ENCODE measurements at places on chromosomes 2 and 18.

- DNase-seq = peak; percentile 46
These were observed 15.3 kb downstream of the CHRNA1 start for GRCh38 chr2:174748948-174749347.

DNA sequence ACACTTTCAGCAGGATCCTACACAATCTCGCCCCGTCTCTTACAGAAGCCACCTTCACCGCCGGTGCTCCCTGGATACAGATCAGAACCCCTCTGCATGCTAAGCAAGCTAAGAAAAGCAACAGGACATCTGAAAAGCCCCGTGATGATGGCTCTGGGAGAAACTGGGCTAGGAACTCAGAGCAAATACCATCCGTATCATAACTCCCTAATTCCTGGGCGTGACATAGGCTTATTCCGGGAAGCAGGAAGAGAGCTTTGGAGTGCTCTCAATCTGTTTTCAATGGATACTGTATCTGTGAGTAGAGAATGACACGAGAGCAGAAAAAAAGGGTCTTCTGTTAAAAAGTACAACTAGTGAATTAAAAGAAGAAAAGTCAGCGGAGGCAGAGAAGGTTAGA lies 121.6 kb downstream of the SPP2 start:
- DNase-seq = no peak

DNA sequence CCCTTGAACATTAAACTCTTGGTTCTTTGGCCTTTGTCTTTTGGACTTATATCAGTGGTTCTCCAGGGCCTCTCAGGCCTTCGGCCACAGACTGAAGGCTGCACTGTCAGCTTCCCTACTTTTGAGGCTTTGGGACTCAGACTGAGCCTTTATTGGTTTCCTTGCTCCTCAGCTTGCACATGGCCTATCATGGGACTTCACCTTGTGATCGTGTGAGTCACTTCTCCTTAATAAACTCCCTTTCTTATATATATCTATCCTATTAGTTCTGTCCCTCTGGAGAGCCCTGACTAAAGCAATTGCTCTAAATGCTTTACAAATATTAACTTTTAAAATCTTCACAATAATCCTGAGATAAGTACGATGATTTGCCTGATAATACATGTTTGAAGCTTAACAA lies 353.6 kb upstream of the TRIB2 start:
- DNase-seq = no peak

GRCh38 chr2:232577841-232578240 lies 27.4 kb downstream of the EIF4E2 start:
- no peak for DNase-seq

DNA sequence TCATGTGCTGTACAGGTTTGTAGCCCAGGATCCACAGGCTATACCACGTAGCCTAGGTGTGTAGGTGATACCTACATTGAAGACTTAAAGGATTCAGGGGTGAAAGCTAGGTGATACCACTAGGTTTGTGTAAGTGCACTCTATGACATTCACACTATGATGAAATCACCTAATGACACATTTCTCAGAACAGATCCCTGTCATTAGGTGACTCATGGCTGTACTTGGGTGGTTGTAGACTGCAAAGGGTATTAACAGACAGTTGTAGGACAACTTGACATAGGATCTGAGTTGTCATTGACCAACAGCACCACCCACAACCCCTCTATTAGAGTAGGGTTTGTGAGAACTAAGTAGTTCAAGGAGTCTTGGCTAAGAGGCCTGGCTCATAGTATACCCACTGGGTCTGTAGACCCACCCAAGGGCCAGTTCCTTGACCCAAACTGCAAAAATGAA lies 27.7 kb upstream of the SMCHD1 start:
- no peak for DNase-seq

DNA sequence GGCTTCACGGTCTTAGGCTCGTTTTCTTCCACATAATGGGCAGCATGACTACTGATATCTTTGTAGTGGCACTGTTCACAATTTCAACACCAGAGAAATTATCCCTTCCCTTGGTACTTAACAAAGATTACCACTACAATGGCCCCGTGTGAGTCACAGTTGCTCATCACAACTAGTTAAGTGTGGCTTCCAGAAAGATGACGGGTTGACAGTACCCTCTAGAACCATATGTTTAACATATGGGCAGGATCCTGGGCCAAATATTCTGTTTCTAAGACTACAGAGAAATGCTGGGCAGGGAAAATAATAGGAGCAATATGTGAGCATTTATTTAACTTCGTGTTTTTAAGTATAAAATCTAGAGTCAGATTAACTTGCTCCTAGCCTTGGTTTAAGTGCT lies 780.1 kb upstream of the LINC00305 start:
- DNase-seq = no peak

DNA sequence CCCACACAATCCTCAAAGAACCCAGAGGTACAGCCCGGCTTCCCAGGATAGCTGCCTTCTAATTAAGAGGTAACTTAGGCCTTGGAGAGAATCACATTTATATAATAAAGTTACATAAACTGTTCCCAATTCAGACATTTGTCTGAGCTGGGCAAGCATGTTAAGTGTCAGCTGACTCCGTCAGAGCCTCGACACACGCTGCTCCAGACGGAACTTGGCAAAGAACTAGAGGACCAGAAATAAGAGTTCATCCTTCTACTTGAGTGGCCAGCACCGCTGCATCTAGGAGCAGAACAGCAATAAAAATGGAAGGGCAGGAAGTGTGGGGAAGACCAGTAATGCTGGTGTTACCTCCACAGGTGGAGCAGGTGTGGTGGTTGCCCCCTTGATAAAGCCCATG lies 80.5 kb downstream of the MYO5B start:
- DNase-seq = no peak

DNA sequence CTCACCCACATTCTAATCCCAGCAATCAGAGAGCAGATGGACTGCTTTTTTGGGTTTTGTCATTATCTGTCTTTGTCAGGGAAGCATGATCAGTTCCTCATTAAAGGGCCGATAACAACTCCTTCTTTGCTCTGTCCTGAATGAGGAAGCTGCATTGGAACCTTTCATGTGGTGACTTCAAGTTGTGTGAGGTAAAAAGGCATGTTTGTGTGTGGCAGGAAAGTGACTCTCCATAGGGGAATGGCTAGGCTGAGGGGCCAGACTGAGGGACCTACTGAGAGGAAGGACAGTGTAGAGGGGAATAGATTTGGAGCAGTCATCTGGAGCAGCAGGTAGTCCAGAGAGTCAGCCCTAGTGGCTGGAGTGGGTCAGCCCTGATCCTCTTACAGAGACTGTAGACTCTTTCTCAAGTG lies 23.6 kb upstream of the LRRTM1 start:
- no peak for DNase-seq

DNA sequence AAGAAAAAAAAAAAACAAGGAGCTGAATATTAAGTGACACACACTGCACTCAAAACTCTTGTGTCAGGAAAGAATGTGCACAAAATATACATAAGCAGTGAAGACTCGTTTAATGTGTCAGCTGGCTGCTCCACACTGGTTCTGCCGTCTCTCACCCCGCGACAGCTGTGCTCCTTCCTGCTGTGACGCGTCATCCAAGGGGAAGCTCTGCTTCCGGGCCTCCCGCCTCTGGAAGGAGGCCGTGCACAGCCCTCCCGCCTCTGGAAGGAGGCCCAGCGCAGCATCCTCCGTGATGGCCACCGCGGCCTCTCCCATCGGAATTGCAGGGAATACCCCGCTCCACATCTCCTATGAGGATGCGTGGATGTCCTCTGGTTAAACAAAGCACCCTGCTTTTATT lies 151.0 kb downstream of the HDAC4 start:
- no peak for DNase-seq

- no peak for DNase-seq
These were observed 119.5 kb upstream of the EPHA4 start for GRCh38 chr2:221691571-221691970.

DNA sequence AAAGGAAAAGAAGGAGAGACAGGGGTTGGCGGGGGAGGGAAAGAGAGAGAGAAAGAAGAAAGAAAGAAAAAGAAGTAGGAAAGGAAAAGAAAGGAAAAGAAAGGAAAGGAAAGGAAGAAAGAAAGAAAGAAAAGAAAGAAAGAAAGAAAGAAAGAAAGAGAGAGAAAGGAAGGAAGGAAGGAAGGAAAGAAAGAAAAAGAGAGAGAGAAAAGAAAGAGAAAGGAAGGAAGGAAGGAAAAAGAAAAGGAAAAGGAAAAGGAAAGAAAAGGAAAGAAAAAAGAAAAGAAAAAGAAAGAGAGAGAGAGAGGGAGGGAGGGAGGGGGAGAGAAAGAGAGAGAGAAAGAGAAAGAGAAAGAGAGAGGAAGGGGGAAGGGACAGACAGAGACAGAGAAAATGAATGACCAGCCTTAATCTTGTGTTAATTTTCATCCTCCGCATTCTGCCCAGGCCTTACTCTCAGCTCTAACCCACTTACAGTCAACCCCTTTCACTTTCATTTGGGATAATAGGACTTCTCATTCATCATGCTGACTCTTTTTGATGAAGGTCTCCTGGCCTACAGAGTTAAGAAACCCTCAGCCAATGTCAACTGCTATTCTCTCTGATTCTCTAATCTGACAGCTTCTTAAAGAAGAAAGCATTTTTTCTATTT lies 207.3 kb downstream of the SUCLG1 start:
- no peak for DNase-seq

DNA sequence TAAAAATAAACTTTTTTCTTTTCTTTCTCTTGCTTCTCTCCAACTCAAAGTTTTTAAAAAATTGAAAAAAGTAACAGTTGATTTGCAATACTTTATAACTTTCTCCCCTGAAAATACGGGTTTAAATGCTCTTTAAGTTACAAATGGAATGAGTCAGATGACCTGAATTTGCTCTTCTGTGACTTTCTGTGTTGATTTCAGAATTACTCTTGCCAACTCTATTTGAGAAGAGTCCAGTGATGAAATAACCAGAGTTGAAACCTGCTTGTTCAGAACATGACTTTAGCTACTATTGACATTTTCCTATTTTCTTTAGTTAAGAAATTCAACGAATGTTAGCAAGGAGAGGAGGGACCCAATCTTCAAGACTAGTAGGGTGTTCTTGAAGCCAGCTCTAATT lies 146.1 kb upstream of the ZSWIM2 start:
- no peak for DNase-seq

DNA sequence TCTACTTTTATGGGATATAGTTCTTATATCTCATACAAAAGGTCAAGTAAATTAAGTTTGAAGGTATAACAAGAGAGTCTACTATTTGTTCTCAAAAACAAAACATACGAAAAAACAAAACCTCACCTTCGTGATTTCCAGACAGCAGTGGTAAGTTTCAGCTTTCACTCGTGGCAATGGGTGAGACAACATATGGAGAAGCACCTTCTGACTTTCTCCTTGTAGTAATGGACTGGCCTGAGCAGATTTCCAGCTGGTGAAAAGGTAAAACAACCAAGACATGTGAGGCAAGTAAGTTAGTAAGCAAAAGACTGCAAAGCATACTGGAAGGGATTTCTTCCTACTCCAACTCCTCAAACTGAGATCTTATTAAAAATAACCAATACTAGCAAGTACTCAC lies 39.6 kb downstream of the RTTN start:
- DNase-seq = no peak

DNA sequence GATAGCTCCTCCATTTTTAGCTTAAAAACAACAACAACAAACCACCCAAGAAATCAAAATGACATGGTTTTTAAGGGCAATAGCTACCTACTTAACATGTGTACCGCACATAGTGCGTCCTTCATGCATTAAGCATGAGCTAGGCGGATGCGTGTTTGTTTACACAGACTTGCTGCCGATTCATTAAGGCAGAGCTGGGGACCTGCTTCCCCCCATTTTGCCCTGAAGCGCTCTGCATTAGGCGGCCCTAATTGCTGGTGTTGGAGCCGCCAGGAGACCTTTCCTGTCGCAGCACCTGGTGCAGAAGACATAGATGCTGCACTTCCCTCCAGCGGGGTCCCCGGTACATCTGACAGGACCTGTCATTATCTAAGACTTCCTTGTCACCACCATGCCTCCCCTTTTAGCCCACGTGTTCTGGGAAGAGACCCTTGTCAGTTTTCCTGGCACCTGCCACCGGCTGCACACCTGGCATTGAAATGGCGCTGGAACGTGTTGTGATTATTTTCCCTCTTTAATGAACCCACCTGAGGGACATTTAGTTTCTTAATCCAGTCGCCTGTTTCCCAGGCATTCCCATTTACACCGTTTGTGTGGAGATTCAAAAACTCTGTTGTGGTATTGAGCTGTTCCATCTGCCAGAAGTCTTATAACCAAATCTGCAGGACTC lies 261.1 kb upstream of the RAB12 start:
- no peak for DNase-seq
